Stimulated activated CD4-positive, alpha-beta T cell treated with anti-CD3 and anti-CD28 coated beads, Interleukin-1b, Interleukin-23, amount 100 ng/mL, for 24 hours (primary cell): ENCODE measurements at places on chromosomes 12 and 14.

- DNase-seq, result no peak
Observed at GRCh38 chr12:114030451-114030850, 64.3 kb upstream of the RBM19 start.

- DNase-seq, result no peak
Observed at GRCh38 chr12:80352474-80352873, 91.6 kb upstream of the PTPRQ start.

- DNase-seq, result no peak
Observed at GRCh38 chr12:113980537-113981337, 14.6 kb upstream of the RBM19 start.

DNA sequence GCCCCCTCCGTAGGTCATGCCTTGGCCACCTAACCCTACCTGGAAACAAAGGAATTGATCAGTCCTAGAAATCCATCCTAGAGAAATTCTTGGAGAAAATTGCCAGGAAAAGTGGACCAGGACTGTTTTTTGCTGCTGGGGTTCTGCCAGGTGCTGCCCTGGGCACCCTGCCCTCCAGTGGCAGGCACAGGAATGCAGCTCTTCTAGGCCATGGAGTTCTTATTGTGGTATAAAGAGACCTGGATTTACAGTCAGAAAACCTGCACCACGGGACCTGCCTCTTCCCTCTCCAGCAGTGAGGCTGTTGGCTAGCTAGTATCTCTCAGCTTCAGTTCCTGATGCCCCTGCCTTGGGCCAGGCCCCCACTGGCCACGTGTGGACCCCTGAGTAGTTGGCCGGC is 59.7 kb downstream of the SLC24A4 start:
- DNase-seq, result no peak

- DNase-seq, result no peak
Observed at GRCh38 chr12:86170051-86170450, 86.1 kb downstream of the MGAT4C start.

GRCh38 chr12:534216-534615 is 74.5 kb downstream of the B4GALNT3 start:
- no peak for DNase-seq
